ENCODE measurements at places on chromosomes 1 and 21.

DNA sequence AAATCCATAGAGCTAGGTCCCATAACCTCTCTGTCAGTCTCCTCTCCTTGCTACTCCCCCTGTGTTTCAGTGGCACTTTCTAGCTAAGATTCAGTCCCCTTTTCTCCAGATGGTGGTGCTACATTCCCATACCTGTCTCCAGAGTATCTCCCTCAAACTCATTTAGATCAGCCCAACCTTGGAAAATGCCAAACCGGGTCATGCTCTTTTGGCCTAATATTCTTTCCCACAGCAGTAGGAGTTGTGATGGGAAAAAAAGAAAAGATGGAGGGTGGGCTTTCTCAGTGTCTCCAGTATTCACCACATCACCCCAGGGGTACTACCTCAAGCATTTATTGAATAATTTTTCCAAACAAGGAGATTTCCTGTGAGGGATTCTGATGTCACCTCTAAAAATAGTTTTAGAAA lies 3.2 kb upstream of the RXFP4 start:
- DNase-seq = peak; percentile 50

GRCh38 chr1:178651742-178652141 lies 73.3 kb upstream of the RALGPS2 start:
- DNase-seq = no peak

DNA sequence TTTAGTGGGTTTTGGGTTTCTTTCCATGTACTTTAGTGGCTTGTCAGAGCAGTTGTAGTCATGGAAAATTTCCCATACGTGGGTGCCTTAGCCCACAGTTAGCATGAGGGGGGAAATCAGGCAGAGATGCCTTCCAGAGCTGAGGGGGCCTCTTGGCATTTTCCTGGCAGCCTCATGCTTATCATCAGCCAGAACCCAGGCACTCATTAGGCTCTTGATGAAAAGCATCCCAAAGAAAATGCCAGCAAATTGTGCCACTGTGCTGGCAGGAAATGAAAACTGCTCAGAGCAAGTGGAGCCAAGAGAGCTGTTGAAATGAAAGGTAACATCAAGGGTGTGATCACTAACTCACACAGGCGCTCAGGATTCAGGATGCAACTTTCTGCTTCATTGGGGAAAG lies 128.0 kb downstream of the TNNI3K start:
- no peak for DNase-seq

- no peak for DNase-seq
These were observed 38.8 kb downstream of the VPS45 start for GRCh38 chr1:150106341-150106740.

All from GM12878 (cell line).